ENCODE measurements at places on chromosomes 3 and 15. TPM values are rescaled to one million over a fixed set of nuclear protein-coding genes. Genes with fewer than 3 reads are reported as not detected.
A peak's percentile ranks its signal among the peaks of the same experiment; 100 is the strongest.

IQCF5 gene
- not detected for total RNA-seq

DNA sequence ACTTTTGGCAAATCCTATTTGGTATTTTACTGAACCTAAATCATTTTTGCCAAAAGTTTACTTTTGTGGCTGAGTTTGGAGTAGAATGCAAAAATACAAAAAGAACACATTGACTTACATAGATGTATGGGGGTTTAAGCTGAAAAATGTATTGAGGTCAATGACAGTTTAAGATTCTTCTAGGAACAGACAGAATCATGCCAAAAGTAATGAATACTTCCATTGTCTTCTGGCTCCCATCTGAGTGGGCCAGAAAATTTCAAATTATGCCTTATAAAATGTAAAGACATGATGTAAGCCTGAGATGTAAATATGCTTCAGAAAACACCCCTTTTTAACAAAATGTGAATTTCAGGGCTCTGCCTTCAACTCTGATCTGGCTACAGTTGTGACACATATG is 375.1 kb upstream of the DPH6 start:
- H3K36me3 ChIP-seq: no peaks in the 10 kb centered on the region
- H3K27me3 ChIP-seq: no peaks in the 10 kb centered on the region
- H3K27ac ChIP-seq: no peak overlapping the region
- H3K4me1 ChIP-seq: no peaks in the 10 kb centered on the region
- no peak for DNase-seq

DNA sequence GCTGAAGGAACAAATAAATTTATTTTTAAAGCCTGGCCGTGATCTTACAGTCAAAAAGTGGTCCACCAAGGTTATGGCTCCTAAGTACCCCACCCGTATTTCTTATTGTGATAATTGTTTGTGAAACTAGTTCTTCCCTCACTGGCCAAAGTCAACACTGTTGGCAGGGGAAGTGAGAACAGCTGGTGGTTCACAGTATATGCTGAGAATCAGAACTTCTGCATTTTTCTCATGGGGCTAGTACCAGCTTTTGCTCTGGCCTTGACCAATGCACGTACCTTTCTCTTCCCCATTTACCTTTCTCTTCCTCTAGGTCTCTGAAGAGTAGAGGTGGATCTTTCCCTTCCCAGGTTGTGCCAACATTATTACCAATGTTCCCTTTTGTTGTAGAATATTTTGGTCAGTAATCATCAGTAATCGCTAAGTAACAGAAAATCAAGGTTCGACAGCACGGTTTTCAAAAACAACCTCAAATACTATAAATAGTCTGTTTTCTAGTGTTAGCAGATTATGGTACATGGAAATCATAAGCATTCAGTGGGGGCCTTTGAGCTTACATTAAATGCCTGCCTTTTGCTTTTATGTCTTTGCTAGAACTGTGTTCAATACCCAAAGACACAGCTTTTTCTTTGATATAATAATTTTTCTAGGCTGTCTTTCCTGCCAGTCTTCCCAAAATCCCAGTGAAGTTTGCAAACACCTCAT is 268.0 kb downstream of the LPP start:
- no peak overlapping the region for H3K4me3 ChIP-seq
- H3K36me3 ChIP-seq: no peaks in the 10 kb centered on the region
- H3K4me1 ChIP-seq: peaks cover 5% of the 10 kb centered on the region
- no peak for DNase-seq
- H3K27ac ChIP-seq: no peak overlapping the region

GRCh38 chr3:63193647-63194046 is 84.5 kb upstream of the SYNPR start:
- no peaks in the 10 kb centered on the region for H3K36me3 ChIP-seq
- no peak for DNase-seq
- no peak overlapping the region for H3K4me3 ChIP-seq
- no peak overlapping the region for H3K27ac ChIP-seq

- H3K36me3 ChIP-seq: no peaks in the 10 kb centered on the region
- H3K4me1 ChIP-seq: peaks cover 14% of the 10 kb centered on the region
- H3K4me3 ChIP-seq: no peak overlapping the region
- H3K27me3 ChIP-seq: no peaks in the 10 kb centered on the region
Measured at GRCh38 chr3:37810848-37811247, 50.8 kb upstream of the CTDSPL start.

DNA sequence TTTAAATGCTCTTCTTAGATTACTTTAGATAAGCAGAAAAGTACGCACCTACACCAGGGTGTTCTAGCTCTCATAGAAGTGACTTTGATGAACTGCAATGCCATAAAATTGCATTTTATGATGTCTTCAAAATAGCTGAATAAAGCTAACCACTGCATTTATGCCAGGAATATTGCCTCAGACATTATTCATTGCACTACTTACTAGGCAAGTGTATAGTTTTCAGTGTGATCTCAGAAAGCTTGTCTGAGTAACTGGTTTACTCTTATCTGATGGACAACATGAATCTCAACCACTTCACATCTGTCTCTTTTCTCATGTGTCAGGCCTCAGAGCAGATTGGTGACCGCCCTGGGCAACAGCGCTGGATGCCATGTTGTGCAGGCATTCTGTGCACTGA is 119.3 kb upstream of the SLC2A2 start:
- no peak for DNase-seq
- H3K27me3 ChIP-seq: no peaks in the 10 kb centered on the region
- no peaks in the 10 kb centered on the region for H3K36me3 ChIP-seq
- H3K27ac ChIP-seq: no peak overlapping the region
- no peaks in the 10 kb centered on the region for H3K4me1 ChIP-seq

GRCh38 chr15:51887887-51888592 is 58.6 kb downstream of the TMOD3 start:
- DNase-seq: no peak
- H3K27me3 ChIP-seq: no peaks in the 10 kb centered on the region
- H3K4me1 ChIP-seq: peaks cover 3% of the 10 kb centered on the region
- H3K36me3 ChIP-seq: no peaks in the 10 kb centered on the region
- H3K4me3 ChIP-seq: no peak overlapping the region
- no peak overlapping the region for H3K27ac ChIP-seq

DNA sequence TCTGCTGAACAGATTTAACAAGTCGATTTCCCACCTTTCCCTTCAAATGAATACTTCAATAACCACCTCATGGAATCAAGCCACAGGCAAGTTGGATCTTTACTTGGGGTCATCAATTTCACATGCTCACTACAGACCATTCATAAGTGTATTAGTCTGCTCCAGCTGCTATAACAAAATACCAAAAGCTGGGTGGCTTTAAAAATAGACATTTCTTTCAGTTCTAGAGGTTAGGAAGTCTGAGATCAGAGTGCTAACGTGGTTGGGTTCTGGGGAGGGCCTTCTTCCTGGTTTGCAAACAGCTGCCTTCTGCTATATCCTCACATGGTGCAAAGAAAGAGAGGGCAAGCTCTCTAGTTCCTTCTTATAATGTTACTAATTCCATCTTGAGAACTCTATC is 5.1 kb downstream of the GPR176 start:
- peaks cover 3% of the 10 kb centered on the region for H3K4me1 ChIP-seq
- H3K27ac ChIP-seq: no peak overlapping the region
- no peak overlapping the region for H3K4me3 ChIP-seq
- no peaks in the 10 kb centered on the region for H3K27me3 ChIP-seq
- DNase-seq: no peak

CTXN2 gene
- total RNA-seq: not detected

DNA sequence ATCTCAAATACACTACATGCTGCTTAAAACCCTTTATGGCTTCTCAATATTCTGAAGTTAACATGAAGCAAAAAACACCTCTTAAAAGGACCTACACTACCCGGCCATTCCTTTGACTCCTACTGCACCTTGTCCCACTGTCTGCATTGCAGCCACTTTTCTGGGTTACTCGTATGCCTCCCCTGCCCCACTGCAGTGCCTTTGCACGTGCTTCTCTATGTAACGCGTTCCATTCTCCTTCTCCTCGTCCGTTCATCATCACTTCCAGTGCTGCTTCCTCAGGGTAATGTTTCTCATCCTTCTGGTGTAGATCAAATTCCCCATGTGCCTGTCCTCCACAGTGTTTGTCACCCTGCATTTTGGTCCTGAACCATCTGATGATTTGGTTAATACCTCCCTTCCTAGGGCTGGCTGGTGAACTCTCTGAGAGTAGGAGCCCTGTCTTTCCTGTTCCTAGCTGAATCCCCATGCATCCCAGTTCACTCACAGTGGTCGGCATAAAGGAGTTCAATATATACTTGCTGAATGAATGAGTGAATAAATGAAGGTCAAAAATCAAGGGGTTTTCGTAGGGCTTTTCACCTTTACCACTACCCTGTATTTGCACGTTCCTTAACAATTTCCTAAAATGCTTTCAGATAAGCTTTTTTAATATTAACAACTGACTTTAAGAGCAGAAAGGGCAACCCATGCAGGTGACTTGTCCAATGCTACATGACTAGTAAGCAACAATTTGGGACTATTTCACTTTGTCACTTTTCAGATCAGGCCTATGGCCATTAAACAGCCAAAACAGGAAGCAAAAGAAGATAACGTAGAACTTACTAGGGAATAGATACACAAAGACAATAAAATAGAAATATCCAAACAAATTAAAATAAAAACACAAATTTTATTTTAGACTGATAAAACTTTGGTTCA is 2.4 kb upstream of the STT3B start:
- H3K4me3 ChIP-seq: no peak overlapping the region
- H3K27ac ChIP-seq: no peak overlapping the region
- H3K27me3 ChIP-seq: no peaks in the 10 kb centered on the region
- H3K4me1 ChIP-seq: peaks cover 2% of the 10 kb centered on the region
- H3K36me3 ChIP-seq: no peaks in the 10 kb centered on the region
- DNase-seq: no peak

SERINC4 gene
- total RNA-seq: 0.36 TPM

GRCh38 chr15:84009616-84010015 is 226.0 kb upstream of the GOLGA6L4 start:
- no peaks in the 10 kb centered on the region for H3K36me3 ChIP-seq
- H3K4me3 ChIP-seq: no peak overlapping the region
- no peak for DNase-seq
- H3K27ac ChIP-seq: no peak overlapping the region
- H3K27me3 ChIP-seq: no peaks in the 10 kb centered on the region

CCR2 gene
- 1.8 TPM for total RNA-seq

- no peaks in the 10 kb centered on the region for H3K27me3 ChIP-seq
- DNase-seq: no peak
- peaks cover 3% of the 10 kb centered on the region for H3K4me1 ChIP-seq
- H3K4me3 ChIP-seq: no peak overlapping the region
- H3K36me3 ChIP-seq: no peaks in the 10 kb centered on the region
Measured at GRCh38 chr15:92102395-92102755, 248.9 kb downstream of the SLCO3A1 start.

DNA sequence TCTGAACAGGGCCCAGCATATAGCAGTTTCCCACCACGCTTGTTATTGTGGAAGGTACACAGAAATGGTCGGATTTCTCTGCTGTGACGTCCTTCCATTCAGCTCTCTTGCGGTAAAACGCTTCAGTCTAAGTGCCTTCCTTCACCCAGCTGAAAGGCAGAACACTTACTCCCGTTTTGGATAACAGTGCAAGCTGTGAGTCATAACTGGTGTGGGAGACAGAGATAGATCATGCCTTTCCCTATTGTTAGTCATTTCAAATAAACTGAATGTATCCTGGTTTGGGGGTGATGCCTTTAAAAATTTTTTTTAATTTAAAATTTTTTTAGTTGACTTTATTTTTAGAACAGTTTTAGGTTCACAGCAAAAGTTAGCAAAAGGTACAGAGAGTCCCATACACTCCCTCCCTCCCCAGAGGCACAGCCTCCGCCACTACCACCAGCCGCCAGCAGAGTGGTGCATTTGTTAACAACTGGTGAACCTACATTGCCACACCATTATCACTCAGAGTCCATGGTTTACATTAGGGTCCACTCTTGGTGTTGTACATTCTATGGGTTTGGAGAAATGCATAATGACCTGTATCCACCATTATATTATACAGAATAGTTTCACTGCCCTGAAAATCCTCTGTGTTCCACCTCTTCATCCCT is 94.9 kb upstream of the NSMCE3 start:
- H3K36me3 ChIP-seq: no peaks in the 10 kb centered on the region
- H3K27ac ChIP-seq: no peak overlapping the region
- H3K4me1 ChIP-seq: no peaks in the 10 kb centered on the region
- DNase-seq: no peak
- H3K27me3 ChIP-seq: no peaks in the 10 kb centered on the region
- H3K4me3 ChIP-seq: no peak overlapping the region

PHLDB2 gene
- total RNA-seq: 141 TPM

GRCh38 chr3:135929670-135930069 is 35.9 kb upstream of the PPP2R3A start:
- H3K27me3 ChIP-seq: no peaks in the 10 kb centered on the region
- no peaks in the 10 kb centered on the region for H3K36me3 ChIP-seq
- H3K4me3 ChIP-seq: no peak overlapping the region
- no peaks in the 10 kb centered on the region for H3K4me1 ChIP-seq
- peak; percentile 26 for DNase-seq

TMEM207 gene
- not detected for total RNA-seq

DNA sequence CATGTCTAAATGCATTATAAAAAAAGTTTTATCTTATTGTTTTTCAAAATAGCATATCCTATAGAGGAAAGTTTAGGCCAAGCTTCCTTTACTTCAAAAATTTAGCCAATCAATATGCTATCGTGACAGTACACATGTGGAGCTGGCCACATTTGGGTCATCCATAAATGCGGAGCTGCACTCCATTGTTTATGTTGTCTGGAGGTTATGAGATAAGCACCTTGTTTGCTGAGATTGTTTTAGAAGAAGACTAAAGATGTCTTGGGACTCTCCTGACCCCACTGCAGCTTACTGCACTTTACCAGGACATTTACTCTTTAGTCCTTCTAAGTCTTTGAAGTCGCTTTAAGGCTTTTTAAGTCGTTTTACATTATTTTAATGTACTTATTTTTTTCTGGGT is 265.9 kb downstream of the OCA2 start:
- no peak for DNase-seq
- H3K4me1 ChIP-seq: no peaks in the 10 kb centered on the region
- no peaks in the 10 kb centered on the region for H3K36me3 ChIP-seq

OXTR gene
- total RNA-seq: 1.1 TPM

- no peak for DNase-seq
- no peak overlapping the region for H3K4me3 ChIP-seq
- H3K36me3 ChIP-seq: no peaks in the 10 kb centered on the region
Measured at GRCh38 chr3:174377684-174378083, 481.4 kb upstream of the NAALADL2 start.

DNA sequence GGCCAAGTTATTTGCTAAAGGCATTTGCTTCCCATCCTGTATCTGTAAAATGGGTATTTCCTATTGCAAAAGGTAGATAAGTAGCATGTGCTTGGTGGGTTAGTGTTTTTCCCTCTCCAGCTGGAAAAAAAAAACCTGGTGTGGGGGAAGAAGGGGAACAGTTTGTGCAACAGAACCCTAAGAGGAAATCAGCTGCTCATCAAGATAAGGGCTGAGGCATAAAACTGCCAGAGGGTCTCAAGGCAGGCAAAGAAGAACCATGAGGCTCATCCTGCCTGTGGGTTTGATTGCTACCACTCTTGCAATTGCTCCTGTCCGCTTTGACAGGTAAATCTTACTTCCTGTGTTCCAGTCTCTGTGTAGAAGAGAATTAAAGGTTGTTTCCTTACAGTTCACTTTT is at the start of gene CPA3:
TSS of gene CPA3 (plus strand) at position 248 of the 400 bp plus-strand sequence. CDS start at position 260, 12 bp downstream.
- no peak within 1 kb of the TSS for H3K4me3 ChIP-seq
- no peak within 1 kb of the TSS for H3K27ac ChIP-seq
- H3K36me3 ChIP-seq: no peaks in the 10 kb centered on the region
- H3K27me3 ChIP-seq: no peaks in the 10 kb centered on the region
- no peaks in the 10 kb centered on the region for H3K4me1 ChIP-seq

- DNase-seq: no peak
- H3K27me3 ChIP-seq: no peaks in the 10 kb centered on the region
- H3K4me3 ChIP-seq: no peak overlapping the region
- H3K36me3 ChIP-seq: no peaks in the 10 kb centered on the region
- no peak overlapping the region for H3K27ac ChIP-seq
Measured at GRCh38 chr3:115524549-115524948, 98.8 kb upstream of the GAP43 start.
